Cerebellar cortex (tissue), 1 donor: ENCODE measurements at places on chromosomes 2 and 18.

- DNase-seq = no peak
These were observed 37.4 kb downstream of the EPAS1 start for GRCh38 chr2:46334389-46335271.

DNA sequence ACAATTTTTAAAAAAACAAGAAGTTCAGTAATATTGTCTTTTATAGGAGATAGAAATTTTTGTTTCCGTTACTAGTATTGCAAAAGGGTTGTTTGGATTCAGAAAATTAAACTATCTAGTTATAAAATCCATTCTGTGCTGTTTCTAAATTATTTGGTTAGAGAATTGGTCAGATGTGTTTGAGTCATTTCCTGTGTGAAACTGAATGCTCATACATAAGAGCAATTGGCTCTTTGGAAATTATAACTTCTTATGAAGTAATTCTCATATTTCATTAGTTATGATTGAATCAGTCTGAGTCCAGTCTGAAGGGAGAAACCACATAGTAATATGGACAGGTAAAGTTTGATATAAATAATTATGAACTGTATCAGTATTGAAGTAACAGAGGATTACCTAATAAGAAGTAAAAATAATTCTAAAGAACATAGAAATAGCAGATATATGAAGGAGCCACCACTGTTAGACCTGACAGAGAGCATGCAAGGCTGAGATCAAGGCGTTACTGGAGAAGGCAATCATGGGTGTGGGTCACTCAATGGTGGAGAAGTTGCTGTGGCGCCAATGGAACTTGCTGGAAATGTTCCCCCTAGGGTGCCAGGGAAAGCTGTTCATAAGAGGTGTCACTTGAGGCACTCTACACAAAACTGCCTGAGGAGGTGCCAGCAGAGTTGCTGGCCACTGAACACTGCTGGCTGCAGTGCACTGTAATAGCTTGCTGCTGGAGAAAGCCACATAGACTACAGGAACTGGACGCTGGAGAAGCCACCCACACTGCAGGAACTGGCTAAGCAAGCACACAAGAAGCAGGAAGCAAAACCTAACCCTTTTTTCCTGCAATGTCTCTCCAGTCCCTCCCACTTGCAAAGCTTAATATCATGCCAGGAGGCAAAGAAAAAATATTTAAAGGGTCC is 18.0 kb upstream of the FAP start:
- no peak for DNase-seq

DNA sequence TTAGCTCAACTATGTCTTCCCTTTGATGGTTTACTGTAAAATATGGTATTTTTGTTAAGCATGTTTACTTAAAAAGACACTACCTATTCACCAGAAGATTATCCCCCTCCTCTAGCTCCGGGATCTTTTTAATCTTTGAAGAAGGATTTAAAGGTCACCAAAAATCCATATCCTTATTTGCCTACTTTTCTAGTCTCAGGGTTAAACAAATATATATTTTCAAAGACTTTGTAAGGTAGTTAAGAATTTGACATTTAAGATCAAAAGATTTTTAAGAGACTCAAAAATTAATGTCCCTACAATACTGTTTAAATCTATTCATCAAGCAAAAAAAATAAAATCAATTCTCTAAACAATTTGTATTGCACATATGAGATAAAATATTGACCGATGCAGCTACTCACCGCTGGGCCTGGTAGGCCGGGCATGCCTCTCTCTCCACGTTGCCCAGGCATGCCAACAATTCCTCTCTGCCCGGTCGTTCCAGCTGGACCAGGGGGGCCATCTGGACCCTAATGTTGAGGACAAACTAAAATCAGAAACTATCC is 76.1 kb downstream of the COL3A1 start:
- no peak for DNase-seq

GRCh38 chr2:173043476-173043875 is 32.2 kb upstream of the MAP3K20 start:
- no peak for DNase-seq

GRCh38 chr2:160246356-160246755 is 46.3 kb upstream of the ITGB6 start:
- no peak for DNase-seq

GRCh38 chr2:670637-671036 is 6.6 kb downstream of the TMEM18 start:
- DNase-seq = no peak
